NCI-H1436 treated with DMSO at 0.1 percent for 48 hours (cell line): ENCODE measurements at places on chromosomes 16 and 17.

DNA sequence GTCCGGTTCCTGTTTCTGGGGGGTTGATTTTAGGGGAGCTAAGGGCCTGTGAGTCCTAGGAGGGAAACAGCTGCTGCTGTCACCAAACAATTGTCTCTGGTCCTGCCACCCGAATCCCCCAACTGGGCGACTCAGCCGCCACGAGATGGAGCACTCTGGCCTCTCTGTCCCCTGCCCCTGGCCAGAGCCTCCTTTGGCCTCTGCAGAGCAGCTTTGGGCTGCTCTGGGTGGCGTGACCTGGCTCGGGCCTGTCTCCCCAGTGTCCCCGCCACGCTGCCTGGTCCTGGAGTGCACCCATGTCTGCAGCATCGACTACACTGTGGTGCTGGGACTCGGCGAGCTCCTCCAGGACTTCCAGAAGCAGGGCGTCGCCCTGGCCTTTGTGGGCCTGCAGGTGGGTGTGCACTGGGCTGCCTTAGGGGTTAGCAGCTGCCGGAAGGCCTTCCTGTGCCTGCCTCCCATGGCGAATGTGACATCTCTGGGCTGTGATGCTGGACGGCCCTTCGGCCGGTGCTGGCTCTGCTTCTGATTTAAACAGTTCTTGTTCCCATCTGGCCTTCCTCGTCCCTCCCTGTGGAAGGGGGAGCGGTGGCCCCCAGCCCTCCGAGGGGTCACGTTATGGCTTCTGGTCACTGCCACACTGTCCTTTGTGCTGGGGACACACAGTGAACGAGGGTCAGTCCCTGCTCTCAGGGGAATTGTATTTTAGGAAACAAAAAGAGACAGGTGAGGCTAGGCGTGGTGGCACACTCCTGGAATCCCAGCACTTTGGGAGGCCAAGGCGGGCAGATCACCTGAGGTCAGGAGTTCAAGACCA lies 11.6 kb upstream of the RNF213 start:
- no peak for DNase-seq

- DNase-seq = no peak
Measured at GRCh38 chr17:37406635-37407461, at the start of the genes ACACA and TADA2A. Gene ACACA (minus strand): TSS chr17:37406836. CDS start chr17:37406299, 537 bp downstream. Gene TADA2A (plus strand): TSS chr17:37406886. CDS start chr17:37411366, 4,480 bp downstream.

GRCh38 chr17:38322156-38322779 lies 21.5 kb downstream of the GPR179 start:
- DNase-seq = no peak

DNA sequence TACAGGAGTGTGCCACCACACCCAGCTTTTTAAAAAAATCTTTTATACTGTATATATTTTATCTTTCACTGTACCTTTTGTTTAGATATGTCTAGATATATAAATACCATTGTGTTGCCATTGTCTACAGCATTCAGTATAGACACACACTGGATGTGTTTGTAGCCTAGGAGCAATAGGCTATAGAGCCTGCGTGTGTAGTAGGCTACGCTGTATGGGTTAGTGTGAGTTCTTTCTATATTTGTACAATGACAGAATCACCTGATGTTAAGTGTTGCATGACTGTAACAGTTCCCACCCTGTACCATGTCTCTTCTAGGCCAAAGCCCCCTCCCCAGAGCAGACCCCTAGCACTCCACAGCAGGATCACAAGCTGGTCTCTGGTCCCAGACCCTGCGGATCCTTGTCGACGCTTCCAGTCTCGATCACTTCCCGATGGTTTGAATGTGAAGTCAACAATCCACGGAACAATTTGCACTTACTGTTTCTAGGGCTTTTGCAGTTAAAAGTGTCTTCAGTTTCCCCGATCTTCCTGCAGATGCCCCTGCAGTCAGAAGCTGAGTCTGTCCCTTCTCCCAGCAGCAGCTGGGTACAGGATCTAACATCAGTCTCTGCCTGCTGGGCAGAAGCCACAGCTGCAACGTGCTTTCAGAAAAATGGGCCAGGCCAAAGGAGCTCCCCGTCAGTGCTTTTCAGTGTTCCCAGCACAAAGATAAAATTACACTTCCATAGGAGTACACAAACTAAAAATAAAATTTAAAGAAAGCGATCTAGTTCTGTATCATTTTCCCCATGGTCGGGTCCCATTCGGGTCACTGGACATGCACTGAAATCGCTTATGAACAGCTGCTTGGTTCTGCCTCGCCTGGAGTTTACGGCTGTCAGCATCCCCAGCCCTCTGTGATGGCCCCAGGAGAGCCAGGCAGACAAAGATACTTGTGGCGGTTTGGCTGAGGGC lies 35.4 kb downstream of the ADAM11 start:
- DNase-seq = no peak

- no peak for DNase-seq
Measured at GRCh38 chr17:27323538-27324215, 29.8 kb downstream of the WSB1 start.

DNA sequence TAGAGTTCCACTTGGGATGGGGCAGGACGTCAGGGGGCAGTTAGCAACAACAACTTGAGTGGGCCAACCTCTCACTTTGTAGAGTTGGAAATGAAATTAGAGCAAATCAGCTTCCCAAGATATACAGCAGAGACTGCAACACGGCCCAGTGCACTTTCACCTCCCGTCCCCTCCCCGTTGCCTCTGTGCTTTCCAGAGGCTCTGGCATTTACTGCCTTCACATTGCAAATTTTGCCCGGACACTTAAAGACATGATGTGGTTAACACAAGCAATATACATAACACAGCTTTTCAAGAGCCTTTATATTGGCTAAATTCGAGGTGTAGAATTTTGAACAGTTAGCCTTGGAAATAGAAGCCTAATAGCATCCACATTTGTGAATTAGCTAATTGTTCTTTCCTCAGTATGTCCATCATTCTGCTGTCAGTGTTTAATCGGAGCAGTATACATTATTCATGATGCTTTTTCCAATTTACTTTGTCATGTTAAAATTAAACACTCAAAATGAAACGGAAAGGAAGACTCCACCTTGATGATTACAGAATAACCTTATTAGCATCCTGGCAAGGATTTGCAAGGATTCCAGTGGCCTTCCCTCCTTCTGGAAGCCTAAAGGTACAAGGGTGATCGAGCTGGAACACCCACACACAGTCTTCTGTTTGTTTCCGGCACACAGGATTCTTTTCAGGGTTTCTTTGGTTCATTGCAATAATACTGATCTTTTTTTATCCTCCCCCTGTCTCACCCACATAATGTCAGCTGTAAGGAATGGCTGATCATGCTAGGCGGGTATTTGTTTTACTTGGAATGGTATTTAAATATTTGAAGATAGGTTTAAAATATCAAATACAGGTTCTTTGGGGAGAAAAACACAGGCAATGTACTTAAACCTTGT lies 190.9 kb upstream of the CACNG5 start:
- no peak for DNase-seq

DNA sequence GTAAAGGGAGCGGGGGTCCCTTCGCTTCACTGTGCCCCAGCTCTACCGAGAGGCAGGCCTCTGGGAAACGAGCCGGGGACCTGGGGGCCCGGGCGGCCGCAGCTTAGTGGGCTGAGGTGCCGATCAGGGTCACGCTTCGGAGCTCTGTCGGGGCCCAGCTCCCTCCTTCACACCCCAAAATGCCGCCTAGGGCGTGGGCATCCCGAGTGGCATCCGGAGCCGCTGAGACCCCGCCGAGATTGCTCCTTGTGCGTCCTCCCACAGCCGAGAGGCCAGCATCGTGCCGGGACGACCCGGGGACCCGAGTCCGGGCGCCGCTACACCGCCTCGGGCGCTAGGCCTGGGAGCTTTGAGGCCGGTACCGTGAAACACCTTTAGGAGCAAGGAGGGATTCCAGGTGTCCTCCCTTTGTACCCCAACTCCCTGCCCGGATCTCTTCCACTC lies 1.3 kb downstream of the SALL1 start:
- no peak for DNase-seq

DNA sequence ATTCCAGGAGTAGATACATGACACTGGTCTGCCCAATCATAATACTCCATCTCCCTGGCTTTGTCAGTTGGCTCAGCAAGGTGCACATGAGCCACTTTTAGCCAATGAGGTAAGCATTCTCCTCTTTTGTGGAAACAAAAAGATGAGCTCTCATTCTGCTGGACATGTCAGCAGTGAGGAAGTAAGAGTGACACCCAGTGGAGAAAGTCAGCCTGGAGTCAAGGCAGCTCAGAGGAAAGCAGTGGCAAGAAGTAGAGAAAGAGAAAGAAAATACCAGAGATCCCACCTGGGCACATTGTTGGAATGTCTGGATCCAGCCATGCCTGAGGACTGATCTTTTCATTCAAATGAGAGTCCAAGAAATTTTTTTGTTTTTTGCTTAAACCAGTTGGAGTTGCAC lies 496.9 kb upstream of the C16orf82 start:
- peak; percentile 13 for DNase-seq

- DNase-seq = no peak
Measured at GRCh38 chr17:37608351-37609169, 658 bp downstream of the SYNRG start.

GRCh38 chr17:39599665-39600231 lies 8.0 kb downstream of the NEUROD2 start:
- DNase-seq = no peak

DNA sequence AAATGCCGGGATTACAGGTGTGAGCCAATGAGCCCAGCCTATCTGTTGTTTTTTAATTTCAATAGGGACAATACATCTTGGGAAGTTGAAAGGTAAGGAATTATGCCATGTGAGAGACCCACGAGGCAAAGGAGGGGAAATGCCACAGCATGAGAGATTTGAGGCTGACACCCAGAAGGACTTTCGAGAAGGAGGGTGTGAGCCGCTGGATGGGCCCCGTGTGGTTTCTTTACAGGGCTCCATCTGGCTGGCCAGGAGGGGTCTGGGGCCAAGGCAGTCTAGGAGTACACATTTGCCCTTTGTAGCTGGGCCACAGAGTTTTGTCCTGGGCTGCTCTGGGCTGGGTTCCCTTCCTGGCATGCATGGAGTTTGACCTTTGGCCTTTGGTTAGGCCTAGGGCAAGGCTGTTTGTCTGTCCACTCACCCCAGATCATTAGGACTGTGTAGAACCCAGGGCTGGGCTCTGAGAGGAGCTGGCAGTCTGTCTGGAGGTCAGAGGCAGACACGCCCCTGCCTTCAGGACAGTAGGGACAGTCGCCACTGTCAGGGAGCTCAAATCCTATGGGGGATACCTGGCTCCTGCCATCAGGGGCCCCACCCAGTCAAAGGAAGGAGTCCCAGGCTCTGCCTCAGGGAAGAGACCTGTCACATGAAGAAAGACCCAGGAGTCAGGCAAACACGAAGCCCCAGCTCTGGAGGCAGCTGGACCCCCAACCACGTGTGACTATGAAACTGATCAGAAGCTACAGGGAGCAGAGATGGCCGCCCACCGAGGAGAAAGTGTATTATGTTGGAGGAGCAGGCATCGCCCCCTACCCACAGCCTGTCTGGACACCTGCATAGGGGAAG lies 24.2 kb upstream of the NXPH3 start:
- DNase-seq = no peak

DNA sequence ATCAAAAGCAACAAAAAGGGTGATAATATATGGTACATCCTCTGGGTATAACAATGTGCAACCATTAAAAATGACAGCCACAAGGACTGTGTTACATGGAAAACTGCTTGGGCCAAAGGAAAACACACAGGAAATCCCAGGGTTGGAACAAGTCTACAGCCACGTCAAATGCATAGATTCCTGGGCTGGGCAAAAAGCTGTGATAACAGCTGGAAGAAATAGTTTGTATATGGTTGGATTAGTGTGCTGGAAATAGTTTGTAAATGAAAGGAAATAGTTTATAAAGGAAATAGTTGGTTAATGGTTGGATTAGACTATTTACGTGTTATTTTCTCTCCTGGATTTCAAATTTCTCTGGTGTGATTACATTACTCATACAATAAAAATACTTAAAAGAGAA lies 2.6 kb downstream of the HSD17B2 start:
- DNase-seq = no peak

- DNase-seq = no peak
Measured at GRCh38 chr16:54645345-54645744, 285.3 kb upstream of the IRX5 start.
